ENCODE measurements at places on chromosomes 2 and 18. TPM values are rescaled to one million over a fixed set of nuclear protein-coding genes. Genes with fewer than 3 reads are reported as not detected.

CHRNG gene
- total RNA-seq: not detected

ZNF2 gene
- 13.1 TPM for total RNA-seq

TMEM198 gene
- 2.3 TPM for total RNA-seq

BUB1 gene
- 65.7 TPM for total RNA-seq

CRYGD gene
- total RNA-seq: not detected

RSAD2 gene
- 0.50 TPM for total RNA-seq

ANKRD30BL gene
- total RNA-seq: not detected

EN1 gene
- not detected for total RNA-seq

GRHL1 gene
- total RNA-seq: 0.58 TPM

ERFE gene
- 4.2 TPM for total RNA-seq

FSHR gene
- not detected for total RNA-seq

REG3A gene
- total RNA-seq: not detected

SP3 gene
- total RNA-seq: 108 TPM

TMEFF2 gene
- 2.8 TPM for total RNA-seq

SALL3 gene
- total RNA-seq: not detected

CLEC4F gene
- not detected for total RNA-seq

SERPINB3 gene
- not detected for total RNA-seq

BIN1 gene
- 40.4 TPM for total RNA-seq
